ENCODE measurements at places on chromosomes 16 and 17. TPM values are rescaled to one million over a fixed set of nuclear protein-coding genes. Genes with fewer than 3 reads are reported as not detected.
A peak's percentile ranks its signal among the peaks of the same experiment; 100 is the strongest.

DNA sequence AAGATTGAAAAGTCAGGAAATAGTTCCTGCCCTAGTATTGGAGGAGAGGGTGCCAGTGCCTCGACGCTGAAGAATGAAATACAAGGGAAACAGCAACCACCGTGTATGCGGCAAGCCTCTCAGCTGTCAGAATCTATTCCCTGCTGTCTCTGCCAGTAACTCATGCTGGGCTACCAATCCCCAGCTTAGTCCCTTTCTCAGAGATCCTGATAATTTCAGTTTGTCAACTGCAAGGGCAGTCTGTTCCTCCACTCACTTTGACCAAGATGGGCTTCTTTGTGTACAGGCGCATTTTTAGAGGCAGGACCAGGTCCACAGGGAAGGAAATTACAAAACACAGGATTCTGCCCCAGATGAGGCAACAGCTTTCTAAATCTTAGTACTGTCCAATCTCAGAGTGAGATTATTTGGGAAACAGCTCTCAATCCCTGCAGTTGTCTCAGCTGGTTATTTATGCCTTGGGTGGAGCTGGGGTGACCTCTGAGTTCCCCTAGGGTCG, 1.3 kb downstream of the NQO1 start:
- no peak for DNase-seq

Gene LRRC46
- polyA plus RNA-seq: 0.92 TPM

- DNase-seq: no peak
Observed at GRCh38 chr16:78331731-78332130, 232.3 kb downstream of the WWOX start.

GRCh38 chr17:11140043-11140442, 101.0 kb upstream of the SHISA6 start:
- no peak for DNase-seq

GRCh38 chr17:37815536-37815935, 70.7 kb upstream of the HNF1B start:
- no peak for DNase-seq

Gene IRX3
- polyA plus RNA-seq: not detected

Gene PTGES3L
- polyA plus RNA-seq: 0.45 TPM

Gene SENP3
- 18.3 TPM for polyA plus RNA-seq

DNA sequence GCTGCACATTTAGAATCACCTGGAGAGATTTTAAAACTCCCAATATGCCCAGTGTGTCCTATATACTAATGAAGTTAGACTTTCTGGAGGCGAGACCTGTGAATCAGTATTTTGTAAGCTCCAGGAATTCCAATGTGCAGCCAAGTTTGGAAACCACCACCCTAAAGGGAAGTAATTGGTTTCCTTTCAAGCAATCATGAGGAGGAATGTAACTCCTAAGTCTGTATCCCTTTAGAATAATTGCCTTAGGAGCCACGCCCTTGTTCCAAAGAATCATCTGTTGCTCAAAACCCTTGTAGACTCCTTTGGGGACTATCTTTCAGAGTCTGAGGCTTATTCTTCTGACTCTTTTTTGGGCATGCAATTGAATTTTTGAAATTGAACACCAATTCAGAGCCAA, 84.4 kb downstream of the DNAH9 start:
- no peak for DNase-seq

- DNase-seq: no peak
Observed at GRCh38 chr17:50593321-50593720, 32.8 kb downstream of the CACNA1G start.

GRCh38 chr16:526181-527014, 1.1 kb upstream of the CAPN15 start:
- DNase-seq: no peak

DNA sequence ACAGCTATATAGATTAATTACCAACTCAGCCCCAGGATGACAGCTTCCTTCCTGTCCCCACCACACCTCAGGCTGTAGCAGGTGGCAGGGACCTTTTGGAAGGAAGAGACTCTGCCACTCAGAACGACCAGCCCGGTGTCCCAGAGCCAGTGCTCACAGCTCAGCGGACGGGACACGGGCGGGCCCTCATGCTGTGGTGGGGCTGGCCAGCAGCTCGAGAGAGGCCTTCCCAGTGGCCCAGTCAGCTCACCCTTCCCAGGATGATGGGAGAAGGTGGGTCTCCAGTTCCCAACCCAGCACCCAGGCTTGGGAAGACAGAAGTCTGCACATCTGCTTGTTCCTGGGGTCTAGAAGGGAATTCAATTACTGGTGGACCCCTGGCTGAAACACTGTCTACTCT, 10.5 kb downstream of the NUDT16L1 start:
- no peak for DNase-seq

Gene CHD9NB
- not detected for polyA plus RNA-seq

GRCh38 chr17:43719578-43719977, 39.0 kb downstream of the SOST start:
- no peak for DNase-seq

Gene CACNG4
- polyA plus RNA-seq: not detected

GRCh38 chr16:85303354-85303883, 191.1 kb upstream of the CIBAR2 start:
- peak; percentile 74 for DNase-seq

Gene DHRS11
- polyA plus RNA-seq: 7.6 TPM

Gene KRTAP4-9
- not detected for polyA plus RNA-seq

Gene HSPB9
- 0.26 TPM for polyA plus RNA-seq

DNA sequence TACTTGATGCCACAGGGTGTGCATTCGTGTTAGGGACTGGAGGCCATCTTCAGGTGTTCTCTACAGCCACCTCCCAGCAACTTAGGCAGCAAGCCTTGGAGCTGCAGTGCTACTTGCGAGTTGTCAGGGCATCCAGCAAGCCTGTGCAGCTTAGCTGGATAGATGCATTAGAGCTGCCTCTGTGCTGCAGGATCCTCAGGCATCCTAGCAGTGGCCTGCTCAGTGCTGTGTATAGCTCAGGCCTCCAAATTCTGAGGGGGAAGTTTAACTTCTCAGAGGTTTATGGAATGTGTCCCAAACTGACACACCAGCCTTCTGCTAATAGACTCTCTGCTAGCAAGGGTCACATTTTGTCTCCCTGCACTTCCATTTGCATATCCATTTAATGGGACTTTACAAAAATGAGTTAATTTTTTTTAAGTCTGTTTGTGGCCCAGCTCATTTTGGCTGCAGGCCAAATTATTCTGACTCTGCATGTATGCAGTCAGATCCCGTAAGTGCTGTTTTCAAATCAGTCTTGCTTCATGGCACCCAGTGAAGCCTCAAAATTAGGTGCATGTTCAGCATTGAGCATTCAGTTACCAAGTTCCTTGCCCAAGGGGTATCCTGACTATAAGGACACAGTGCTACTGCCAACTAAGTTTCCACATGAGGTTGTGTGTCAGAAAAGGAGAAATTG, 6.8 kb downstream of the GABARAPL2 start:
- no peak for DNase-seq

DNA sequence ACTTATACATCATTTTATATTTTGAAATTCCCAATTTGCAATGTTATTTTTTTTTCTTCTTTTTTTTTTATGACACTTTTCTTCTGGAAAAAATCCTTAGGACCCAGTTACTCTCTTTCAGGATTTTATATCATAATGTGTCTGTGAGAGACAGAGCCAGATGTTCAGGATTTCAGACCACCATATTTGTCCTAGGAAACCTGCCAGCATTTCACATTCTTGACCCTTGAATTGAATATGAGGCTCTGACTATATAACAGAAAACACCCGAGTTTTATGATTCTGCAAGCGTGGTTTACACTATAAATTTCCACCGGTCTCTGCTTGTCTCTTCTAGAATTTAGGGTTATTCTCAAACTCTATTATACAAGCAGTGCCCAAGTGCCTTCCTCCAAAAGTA, 621.0 kb downstream of the WWOX start:
- DNase-seq: no peak

Gene SHBG
- polyA plus RNA-seq: not detected

Gene USP31
- 0.27 TPM for polyA plus RNA-seq

DNA sequence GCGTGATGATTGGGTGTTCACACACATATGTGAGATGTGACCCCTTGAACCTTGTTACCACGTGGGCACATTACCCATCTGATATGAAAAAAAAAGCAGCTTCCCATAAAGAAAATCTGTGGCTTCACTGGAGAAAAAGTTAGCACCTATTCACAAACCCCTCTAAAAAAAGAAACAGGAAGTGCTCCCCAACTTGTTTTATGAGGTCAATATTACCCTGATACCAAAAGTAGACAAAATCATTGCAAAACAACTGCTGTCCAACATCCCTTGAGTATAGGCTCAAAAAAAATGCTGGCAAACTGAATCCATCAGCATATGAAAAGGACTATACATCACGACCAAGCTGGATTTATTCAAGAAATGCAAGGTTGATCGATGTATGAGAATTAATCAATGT, 99.7 kb upstream of the RBL2 start:
- DNase-seq: no peak

DNA sequence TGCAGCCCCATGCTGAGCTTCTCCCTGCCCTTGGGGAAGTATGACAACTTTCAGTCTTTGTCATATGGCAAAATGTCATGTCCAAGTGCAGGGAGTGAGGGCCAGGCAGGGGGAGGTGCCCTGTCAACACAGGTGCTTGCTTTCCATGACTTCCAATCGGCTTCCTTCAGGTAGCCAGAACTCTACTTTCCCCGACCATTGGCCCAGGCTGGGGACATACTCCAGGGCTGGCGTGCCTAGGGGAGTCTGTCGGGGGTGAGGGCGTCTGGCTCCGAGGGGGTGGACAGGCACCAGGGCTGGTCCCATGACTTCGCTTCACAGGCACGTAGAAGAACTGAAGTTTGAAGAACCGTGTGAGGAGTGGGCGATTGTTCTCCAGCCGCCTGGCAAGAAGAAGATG, 19.8 kb upstream of the PIK3R6 start:
- DNase-seq: no peak

Gene KCTD19
- not detected for polyA plus RNA-seq

DNA sequence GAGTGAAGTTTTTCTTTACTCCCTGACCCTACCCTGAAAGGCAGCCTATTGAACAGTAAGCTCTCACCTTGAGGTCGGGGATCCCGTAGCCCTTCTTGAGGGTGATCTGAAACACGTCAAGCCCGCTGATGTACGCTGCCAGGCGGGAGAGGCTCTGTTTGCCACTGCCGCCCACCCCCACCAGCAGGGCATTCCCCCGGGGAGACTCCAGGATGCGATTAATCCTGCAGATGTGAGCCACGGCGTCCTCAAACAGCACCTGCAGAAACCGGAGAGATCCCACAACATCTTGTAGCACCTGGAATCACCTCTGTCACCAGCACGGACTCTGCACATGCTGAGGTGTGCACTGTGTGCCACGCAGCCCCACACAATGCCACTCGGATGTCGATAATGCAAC, 96.8 kb downstream of the PGS1 start:
- DNase-seq: no peak

GRCh38 chr16:6771956-6772355, 560.7 kb upstream of the RBFOX1 start:
- DNase-seq: no peak

DNA sequence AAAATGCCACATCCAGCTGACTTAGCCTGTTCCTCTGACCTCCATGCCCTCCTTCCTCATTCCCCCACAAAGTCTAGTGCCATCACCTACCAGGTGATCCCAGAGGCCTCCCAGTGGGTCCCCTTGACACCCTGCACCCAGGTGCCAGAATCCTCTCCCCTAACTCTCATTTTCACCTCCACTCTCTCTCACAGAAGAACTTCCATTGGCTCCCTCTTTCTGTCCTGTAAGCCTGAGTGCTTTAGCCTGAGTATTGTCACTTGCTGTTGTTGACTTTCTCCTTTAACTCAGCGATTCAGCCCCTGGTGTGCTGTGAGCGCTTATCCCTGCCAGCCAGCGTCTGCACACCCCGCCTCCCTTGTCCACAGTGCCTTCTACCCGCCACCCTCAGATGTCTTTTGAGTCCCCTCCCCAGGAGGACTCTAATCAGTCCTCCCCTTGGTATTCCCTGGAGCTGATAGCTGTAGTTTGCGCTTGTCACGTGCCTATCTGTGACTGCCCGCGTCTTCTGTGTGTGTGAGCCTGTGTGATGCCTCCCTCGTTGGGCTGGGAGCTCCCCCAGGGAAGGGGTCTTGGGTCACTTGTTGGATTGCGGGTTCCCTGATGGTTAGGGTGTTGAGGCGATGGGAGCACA, 31.9 kb downstream of the ARHGAP23 start:
- no peak for DNase-seq

- DNase-seq: no peak
Observed at GRCh38 chr17:79630126-79630525, 19.3 kb upstream of the RBFOX3 start.

DNA sequence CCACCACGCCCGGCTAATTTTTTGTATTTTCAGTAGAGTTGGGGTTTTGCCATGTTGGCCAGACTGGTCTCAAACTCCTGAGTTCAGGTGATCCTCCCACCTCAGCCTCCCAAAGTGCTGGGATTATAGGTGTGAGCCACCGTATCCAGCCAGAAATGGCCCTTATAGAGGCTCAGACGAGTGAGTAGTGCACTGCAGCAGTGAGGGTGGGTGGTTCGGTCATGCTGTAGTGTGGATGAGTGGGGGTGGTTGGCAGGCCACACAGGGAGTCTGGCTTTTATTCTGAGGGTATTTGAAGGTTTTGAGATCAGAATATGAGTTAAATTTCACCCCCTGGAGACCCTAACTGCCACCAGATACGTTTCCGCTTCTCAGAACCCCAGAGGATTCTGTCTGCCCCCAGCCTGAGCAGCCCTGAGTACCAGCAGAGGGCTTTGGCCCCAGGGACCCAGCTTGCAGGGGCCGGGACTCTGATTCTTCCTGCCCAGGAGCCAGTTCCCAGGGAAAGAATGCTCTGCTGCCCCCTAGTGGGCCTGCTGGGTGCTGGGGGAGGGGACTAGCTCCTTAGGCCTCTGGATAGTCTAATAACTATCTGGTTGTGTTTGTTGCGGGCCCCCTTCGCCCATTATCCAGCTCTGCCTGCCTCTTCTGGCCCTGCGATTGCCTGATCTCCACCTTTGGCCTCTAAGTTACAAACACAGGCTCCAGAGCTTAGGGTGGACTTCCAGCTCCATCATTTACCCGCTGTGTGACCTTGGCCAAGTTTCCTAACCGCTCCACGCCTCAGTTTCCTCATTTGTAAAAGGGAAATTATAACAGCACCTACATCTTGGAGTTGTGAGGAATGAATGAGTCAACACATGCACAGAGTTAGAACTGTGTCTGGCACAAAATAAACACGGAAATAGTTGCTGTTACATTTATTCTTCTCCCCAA, 2.0 kb downstream of the ZNF771 start:
- DNase-seq: peak; percentile 90

Gene ABCC12
- not detected for polyA plus RNA-seq

Gene PLD6
- 2.6 TPM for polyA plus RNA-seq

DNA sequence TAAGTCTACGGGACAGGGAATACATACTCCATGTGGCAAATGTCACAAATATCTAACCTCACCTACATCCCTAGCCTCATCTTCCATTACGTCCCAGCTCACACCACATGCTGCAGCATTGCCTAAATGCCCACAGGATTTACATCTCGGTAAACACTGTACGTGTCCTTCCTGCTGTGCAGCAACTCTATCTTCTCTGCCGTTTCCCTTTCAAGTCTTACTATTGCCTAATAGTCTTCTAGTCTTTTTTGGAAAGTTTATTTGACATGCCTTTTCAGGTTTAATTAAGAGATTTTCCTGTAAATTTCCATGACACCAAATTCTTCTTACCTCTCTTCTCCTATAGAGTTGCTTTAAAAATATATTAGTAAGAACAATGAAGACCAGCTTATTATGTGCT, 120.5 kb downstream of the HS3ST4 start:
- no peak for DNase-seq
